ENCODE measurements at places on chromosomes 3 and 15.

- no peak for DNase-seq
These were observed 520.1 kb downstream of the FGF12 start for GRCh38 chr3:192207239-192207638.

- DNase-seq, result no peak
These were observed 69.6 kb downstream of the ZIC4 start for GRCh38 chr3:147336543-147337278.

DNA sequence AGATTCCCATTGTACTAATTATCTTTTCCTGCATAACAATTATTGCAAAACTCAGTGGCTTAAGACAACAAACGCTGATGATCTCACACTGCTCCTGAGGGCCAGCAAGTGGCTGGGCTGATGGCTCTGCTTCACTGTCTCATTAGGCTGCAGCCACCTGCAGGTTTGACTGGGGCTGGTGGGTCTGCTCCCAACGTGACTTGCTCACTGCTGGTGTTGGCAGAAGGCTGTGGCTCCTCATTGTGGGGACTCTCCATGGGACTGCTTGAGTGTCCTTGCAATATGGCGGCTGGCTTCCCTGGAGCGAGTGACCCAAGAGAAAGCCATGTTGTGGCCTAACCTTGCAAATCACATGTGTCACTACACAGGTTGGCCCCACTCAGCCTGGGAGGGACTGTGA is 71.1 kb downstream of the PLXNA1 start:
- DNase-seq, result no peak

DNA sequence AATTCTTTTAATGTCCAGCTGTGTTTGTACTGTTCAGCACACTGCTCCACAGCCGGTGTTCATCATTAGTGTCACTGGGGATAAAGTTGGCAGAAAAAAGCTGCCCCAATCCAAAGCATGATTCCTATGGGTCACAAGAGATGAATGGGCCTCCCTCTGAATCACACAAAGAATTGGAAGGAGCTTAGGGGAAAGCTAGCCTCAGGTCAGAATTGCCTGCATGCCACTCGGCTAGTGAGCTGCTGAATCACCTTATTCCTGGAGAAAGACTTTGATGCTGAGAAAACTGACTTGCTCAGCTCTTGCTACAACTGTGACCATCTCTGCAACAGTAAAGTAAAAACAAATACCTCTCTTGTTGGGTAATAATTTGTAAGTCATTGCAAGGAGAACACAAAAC is 3.5 kb downstream of the CCK start:
- no peak for DNase-seq
